Bronchus fibroblast of lung (primary cell): ENCODE measurements at places on chromosomes 7 and 10. TPM values are rescaled to one million over a fixed set of nuclear protein-coding genes. Genes with fewer than 3 reads are reported as not detected.

The C10orf67 gene
- total RNA-seq = under 0.01 TPM in 1 of 2 replicates, not detected in the other

The GNG11 gene
- 15.8 and 19.3 TPM in 2 replicates for total RNA-seq

The PON1 gene
- not detected in 2 replicates for total RNA-seq

The NOM1 gene
- 7.6 and 7.9 TPM in 2 replicates for total RNA-seq

The DEPP1 gene
- 15.0 TPM in 2 replicates for total RNA-seq

The PRTFDC1 gene
- 23.9 and 24.5 TPM in 2 replicates for total RNA-seq

The MASTL gene
- 24.7 and 27.1 TPM in 2 replicates for total RNA-seq

The SLC29A4 gene
- 4.2 and 5.2 TPM in 2 replicates for total RNA-seq

The WDR86 gene
- total RNA-seq = 3.9 and 6.7 TPM in 2 replicates

The PSD gene
- total RNA-seq = 0.67 and 1.9 TPM in 2 replicates

The GDF2 gene
- total RNA-seq = not detected in 2 replicates

The ZNF746 gene
- 14.1 and 16.0 TPM in 2 replicates for total RNA-seq

The PTN gene
- 26.6 and 34.3 TPM in 2 replicates for total RNA-seq

The PTEN gene
- 29.4 and 37.6 TPM in 2 replicates for total RNA-seq

The FKBP6 gene
- not detected in 2 replicates for total RNA-seq

The MYL7 gene
- not detected in 2 replicates for total RNA-seq

The ARHGEF35 gene
- total RNA-seq = 0.84 and 0.89 TPM in 2 replicates

The SLK gene
- total RNA-seq = 13.4 and 19.2 TPM in 2 replicates

The MAT1A gene
- total RNA-seq = not detected in 2 replicates

The RNF32 gene
- total RNA-seq = 0.45 and 2.0 TPM in 2 replicates

The STEAP1 gene
- total RNA-seq = 30.0 and 39.5 TPM in 2 replicates

The ADAM22 gene
- total RNA-seq = 0.30 and 0.67 TPM in 2 replicates

The FOXL3 gene
- total RNA-seq = not detected in 2 replicates

The TCF7L2 gene
- 4.0 and 4.4 TPM in 2 replicates for total RNA-seq

The PRPS1L1 gene
- not detected in 2 replicates for total RNA-seq

The GATA3 gene
- not detected in 2 replicates for total RNA-seq

The NUTM2E gene
- total RNA-seq = not detected in 2 replicates

The GARIN1A gene
- 0.34 and 0.45 TPM in 2 replicates for total RNA-seq

The SLC39A12 gene
- total RNA-seq = not detected in 2 replicates

The PCLO gene
- total RNA-seq = 0.17 and 0.30 TPM in 2 replicates

The TRIM73 gene
- 0.34 and 0.45 TPM in 2 replicates for total RNA-seq

The WNT8B gene
- total RNA-seq = not detected in 2 replicates
